ENCODE measurements at places on chromosomes 3 and 15.

DNA sequence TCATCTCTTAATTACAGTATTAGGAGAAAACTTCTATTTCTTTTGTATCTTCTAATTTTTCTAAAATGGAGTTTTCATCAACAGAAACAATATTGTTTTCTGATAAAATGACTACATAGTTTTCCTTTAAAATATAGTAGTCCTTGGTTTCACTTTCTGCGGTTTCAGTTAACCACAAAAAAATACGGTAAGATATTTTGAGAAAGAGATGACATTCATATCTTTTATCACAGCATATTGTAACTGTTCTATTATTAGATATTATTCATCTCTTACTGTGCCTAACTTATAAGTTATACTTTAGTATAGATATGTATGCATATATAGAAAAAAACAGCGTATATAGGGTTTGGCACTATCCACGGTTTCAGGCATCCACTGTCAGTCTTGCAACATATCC, 2.3 kb downstream of the B4GALT4 start:
- H3K4me3 ChIP-seq: peak overlapping the region; percentile 5
- peaks cover 6% of the 10 kb centered on the region for H3K4me1 ChIP-seq

DNA sequence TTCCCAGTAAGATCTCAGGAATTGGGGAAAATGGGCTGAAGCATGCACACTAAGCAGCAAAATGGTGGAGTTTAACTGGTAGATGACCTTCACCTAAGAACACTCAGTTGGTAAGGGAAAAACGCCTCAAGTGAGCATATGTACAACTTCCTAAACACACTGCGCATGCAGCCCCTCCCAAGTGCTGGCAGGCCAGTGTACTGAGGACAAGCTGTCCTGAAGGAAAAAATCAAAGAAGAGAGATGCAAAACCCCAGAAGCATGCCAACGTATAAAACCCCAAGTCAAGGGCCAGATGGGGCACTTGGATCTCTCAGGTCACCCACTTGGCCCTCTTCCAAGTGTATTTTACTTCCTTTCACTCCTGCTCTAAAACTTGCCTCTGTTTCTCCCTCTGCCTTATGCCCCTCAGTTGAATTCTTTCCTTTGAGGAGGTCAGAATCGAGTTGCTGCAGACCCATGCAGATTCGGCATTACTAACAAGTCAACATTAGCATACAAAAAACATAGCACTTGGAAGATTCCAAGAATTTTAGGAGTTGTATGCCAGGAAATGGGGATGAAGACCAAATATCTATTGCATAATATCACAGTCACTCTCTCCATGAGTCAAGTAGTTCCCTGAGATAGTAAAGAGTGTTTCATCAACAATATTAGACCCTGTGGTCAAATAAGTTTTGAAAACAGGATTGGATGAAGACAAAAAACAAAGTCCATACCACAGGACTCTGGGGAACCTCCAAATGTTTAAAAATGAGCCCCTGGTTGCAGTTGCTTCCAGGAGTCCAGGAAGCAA, 10.8 kb upstream of the FYCO1 start:
- H3K36me3 ChIP-seq: no peaks in the 10 kb centered on the region
- peaks cover 6% of the 10 kb centered on the region for H3K4me1 ChIP-seq
- H3K27ac ChIP-seq: no peak overlapping the region
- DNase-seq: peak; percentile 85

DNA sequence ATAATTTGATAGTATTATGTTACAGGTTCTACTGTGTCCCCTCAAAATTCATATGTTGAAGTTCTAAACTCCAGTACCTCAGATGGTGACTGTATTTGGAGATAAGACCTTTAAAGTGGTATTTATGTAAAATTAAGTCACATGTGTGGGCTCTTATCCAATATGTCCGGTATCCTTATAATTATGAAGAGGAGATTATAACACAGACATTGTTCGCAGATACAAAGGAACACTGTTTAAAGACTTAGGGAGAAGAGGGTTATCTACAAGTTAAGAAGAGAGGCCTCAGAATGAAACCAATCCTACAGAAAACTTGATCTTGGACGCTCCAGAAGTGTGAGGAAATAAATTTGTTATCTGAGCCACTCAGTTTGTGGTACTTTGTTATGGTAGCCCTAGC, 50.9 kb downstream of the DPH6 start:
- H3K27me3 ChIP-seq: no peaks in the 10 kb centered on the region
- H3K27ac ChIP-seq: no peak overlapping the region
- no peak overlapping the region for H3K4me3 ChIP-seq
- no peak for DNase-seq
- H3K36me3 ChIP-seq: no peaks in the 10 kb centered on the region

- no peaks in the 10 kb centered on the region for H3K4me1 ChIP-seq
- no peak overlapping the region for H3K4me3 ChIP-seq
- H3K27ac ChIP-seq: no peak overlapping the region
- no peaks in the 10 kb centered on the region for H3K27me3 ChIP-seq
Observed at GRCh38 chr15:85027033-85027380, 45.4 kb downstream of the PDE8A start.

GRCh38 chr3:106103383-106103782, 234.6 kb upstream of the CBLB start:
- no peak overlapping the region for H3K27ac ChIP-seq
- H3K27me3 ChIP-seq: no peaks in the 10 kb centered on the region
- no peak overlapping the region for H3K4me3 ChIP-seq
- no peaks in the 10 kb centered on the region for H3K36me3 ChIP-seq
- no peaks in the 10 kb centered on the region for H3K4me1 ChIP-seq

DNA sequence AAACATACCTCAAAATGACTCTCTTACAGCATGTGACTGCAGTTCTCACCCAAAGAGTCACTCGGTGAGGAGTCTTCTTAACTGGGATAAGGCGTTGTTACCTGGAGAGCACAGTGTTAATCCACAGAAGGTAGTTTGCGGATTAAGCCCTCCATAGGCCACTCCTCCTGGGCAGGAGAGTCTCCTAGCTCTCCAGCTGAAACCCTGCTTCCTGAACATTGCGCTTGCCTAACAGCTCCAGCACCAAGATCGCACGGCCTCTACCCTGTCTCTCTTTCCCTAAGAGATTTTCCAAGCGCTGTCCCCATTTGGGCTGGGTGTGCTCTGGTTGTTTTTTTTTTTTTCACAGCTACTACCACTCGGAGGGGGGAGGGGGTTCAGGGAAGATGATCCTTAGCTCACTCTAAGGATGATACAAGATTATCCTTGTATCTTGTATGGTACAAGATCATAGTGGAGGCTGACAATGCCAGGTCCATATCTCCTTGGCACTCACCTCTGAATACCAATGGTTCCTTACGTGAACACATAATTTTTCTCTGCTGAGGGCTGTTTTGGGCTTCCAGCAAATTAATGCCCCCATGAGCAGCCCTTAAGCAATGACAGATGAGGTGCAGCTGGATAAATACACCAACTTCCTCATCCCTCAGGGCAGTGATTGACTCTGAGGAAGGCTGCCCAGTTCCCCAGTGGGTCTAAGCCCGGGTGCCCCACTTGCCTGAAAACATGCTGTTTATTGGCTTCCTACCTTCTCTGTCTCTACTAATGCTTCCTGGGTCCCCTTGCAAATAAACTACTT, 185.2 kb upstream of the TSC22D2 start:
- no peaks in the 10 kb centered on the region for H3K27me3 ChIP-seq
- no peak overlapping the region for H3K27ac ChIP-seq
- no peak overlapping the region for H3K4me3 ChIP-seq
- no peak for DNase-seq

DNA sequence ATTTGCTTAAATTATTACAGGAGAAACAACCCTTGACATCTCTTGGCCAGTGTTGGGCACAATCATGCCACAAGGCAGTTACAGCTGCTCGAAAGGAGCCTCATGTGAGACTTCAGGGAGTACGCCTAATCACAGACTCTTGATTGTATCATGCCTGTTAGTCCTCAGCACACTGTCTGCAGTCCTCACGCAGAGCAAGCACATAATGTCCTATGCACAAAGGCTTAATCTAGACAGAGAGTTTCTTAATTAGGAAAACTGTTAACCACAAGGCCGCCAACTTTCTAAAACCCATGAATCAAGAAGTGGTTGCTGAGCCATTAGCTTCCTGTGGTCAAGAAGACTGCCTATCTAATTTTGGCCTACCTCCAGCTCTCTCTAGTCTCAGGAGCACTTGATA, 172.0 kb downstream of the UNC13C start:
- H3K4me3 ChIP-seq: no peak overlapping the region
- H3K36me3 ChIP-seq: no peaks in the 10 kb centered on the region
- H3K27ac ChIP-seq: no peak overlapping the region
- no peaks in the 10 kb centered on the region for H3K27me3 ChIP-seq
- no peaks in the 10 kb centered on the region for H3K4me1 ChIP-seq
- DNase-seq: no peak

DNA sequence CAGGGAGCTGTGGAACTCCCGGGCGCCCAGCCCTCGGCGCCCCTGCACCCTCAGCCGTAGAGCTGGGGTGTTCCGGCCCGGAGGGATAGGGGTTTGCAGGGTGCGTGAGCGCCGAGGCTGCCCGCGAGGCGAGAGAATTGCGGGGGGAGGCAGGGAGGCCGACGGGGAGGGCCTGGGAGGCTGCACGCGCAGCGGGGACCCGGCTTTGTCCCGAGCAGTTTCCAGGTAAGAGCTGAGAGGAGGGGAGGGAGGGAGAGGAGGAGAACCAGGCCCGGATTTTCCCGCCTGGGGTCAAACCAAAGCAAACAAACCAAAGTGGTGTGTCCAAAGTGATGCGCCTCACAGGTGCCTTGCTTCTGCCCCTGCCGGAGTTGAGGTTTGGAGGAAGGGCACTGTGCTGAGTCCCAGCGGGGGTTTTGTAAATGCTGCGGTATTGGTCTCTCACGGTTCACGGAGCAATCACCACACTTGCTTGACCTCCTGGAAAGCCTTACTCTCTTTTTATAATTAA, 146.4 kb downstream of the TJP1 start:
- no peaks in the 10 kb centered on the region for H3K27me3 ChIP-seq
- peak overlapping the region; percentile 66 for H3K4me3 ChIP-seq
- H3K27ac ChIP-seq: no peak overlapping the region

DNA sequence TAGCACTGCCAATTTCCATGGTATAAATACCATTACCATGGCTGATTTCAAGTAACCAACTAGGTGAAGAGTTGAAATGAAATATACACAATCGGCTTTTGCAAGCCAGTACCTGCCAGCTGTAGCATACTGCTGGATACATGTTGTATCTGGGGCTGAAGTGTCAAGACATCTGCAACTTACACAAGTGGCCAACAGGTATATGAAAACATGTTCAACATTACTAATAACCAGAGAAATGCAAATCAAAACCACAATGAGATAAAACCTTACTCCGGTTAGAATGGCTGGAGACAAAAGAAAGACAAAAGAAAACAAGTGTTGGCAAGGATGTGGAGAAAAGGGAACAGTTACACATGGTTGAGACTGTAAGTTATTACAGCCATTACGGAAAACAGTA, 11.6 kb downstream of the ATOSA start:
- H3K36me3 ChIP-seq: peaks cover 1% of the 10 kb centered on the region
- H3K4me1 ChIP-seq: no peaks in the 10 kb centered on the region
- no peak for DNase-seq
- no peaks in the 10 kb centered on the region for H3K27me3 ChIP-seq
- no peak overlapping the region for H3K4me3 ChIP-seq
- H3K27ac ChIP-seq: no peak overlapping the region

- no peak for DNase-seq
- H3K36me3 ChIP-seq: no peaks in the 10 kb centered on the region
- H3K4me3 ChIP-seq: no peak overlapping the region
- H3K27ac ChIP-seq: no peak overlapping the region
- H3K4me1 ChIP-seq: no peaks in the 10 kb centered on the region
Observed at GRCh38 chr3:113266738-113267137, 55.4 kb downstream of the BOC start.

DNA sequence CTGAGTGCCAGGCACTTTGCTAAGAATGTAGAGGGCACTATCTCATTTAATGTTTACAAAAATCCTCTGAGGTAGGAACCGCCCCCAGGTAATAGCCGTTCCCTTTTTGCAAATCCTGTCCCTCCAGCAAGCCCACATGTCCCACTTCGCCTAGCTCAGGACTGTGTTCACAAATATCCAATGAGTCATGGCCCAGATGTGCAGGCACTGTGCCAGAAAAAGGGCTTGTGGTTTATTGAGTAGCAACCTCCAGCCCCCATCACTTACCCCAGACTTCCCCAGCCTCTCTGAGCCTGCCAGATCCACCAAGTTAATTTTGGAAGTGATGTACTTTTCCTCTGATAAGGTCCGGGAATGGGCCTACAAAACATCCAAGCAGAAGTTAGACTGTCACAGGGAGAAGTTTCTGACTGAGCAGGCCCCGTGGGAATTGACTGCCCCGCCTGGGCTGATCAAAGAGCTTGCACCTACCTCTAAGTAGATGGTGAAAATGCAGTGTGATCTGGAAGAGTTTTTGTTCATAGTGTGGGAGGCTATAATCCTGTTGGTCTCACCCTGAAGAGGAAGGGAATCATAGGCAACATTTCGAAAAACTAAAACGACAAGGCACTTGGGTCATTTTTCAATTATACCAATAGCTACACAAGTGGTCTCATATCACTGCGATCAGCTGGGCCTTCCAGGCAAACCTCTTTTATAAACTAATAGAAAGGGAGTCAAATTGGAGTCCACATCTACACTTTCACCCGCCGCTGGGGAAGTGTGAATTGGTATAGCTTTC, 15.7 kb downstream of the KIF9 start:
- H3K36me3 ChIP-seq: no peaks in the 10 kb centered on the region
- H3K4me3 ChIP-seq: no peak overlapping the region
- H3K27ac ChIP-seq: no peak overlapping the region
- DNase-seq: peak; percentile 94
- H3K4me1 ChIP-seq: peaks cover 11% of the 10 kb centered on the region
- H3K27me3 ChIP-seq: no peaks in the 10 kb centered on the region

GRCh38 chr15:80531796-80532195, 127.6 kb downstream of the ARNT2 start:
- H3K36me3 ChIP-seq: peaks cover 2% of the 10 kb centered on the region
- H3K4me3 ChIP-seq: no peak overlapping the region
- no peaks in the 10 kb centered on the region for H3K27me3 ChIP-seq
- H3K27ac ChIP-seq: peak overlapping the region; percentile 62
- H3K4me1 ChIP-seq: peaks cover 12% of the 10 kb centered on the region

- H3K27me3 ChIP-seq: no peaks in the 10 kb centered on the region
- no peaks in the 10 kb centered on the region for H3K4me1 ChIP-seq
- no peaks in the 10 kb centered on the region for H3K36me3 ChIP-seq
- no peak overlapping the region for H3K4me3 ChIP-seq
- no peak for DNase-seq
Observed at GRCh38 chr3:5063724-5064123, 58.4 kb upstream of the ARL8B start.

GRCh38 chr3:46549989-46550388, 16.1 kb downstream of the LRRC2 start:
- H3K27ac ChIP-seq: no peak overlapping the region
- H3K36me3 ChIP-seq: no peaks in the 10 kb centered on the region
- H3K27me3 ChIP-seq: no peaks in the 10 kb centered on the region
- no peak for DNase-seq
- H3K4me1 ChIP-seq: peaks cover 3% of the 10 kb centered on the region

DNA sequence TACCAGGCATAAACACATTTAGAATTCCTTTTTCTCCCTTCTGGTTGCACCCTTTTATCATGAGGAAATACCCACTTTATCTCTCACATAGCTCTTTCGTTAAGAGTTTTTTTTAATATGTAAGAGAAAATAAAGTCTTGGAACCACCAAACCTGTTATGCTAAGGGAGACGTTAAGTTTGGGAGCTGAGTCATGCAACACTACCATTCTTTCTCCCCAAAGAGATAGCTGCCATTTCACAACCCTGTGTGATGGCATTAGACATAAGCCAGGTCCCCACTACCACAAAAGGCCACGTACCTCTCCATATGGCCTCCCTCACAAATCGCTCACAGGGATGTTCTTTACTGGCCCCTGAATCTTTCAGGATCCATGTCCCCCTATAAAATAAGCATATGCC, 7.6 kb upstream of the NIPA1 start:
- no peak for DNase-seq
- no peak overlapping the region for H3K4me3 ChIP-seq
- no peaks in the 10 kb centered on the region for H3K36me3 ChIP-seq
- no peaks in the 10 kb centered on the region for H3K27me3 ChIP-seq
